ENCODE measurements at places on chromosomes 6 and 20.
A peak's percentile ranks its signal among the peaks of the same experiment; 100 is the strongest.

- DNase-seq = peak; percentile 23
Measured at GRCh38 chr20:23776067-23776771, 25.5 kb upstream of the CST1 start.

- peak; percentile 75 for DNase-seq
Measured at GRCh38 chr6:56399250-56399671, 151.9 kb upstream of the COL21A1 start.

GRCh38 chr6:38057994-38058393, 238.5 kb downstream of the ZFAND3 start:
- DNase-seq = peak; percentile 69

DNA sequence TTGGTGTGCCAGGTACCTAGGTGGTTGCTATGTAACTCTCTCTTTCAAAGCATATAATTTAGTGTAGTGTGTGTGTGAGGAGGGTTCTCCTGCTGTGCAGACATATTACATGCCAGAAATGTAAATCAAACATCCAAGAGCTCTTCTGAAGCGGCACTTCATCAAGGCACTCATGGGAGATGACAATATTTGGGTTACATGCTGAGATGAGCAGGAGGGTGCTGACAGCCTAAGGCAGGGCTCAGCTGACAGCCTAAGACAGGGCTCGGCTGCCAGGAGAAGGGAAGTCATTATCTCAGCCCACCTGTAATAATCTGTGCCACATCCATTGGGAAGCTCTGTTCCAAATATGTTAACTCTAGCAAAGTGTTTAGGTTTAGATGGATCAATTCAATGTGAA, 39.1 kb downstream of the ADGRF5 start:
- no peak for DNase-seq

GRCh38 chr6:170259278-170259677, 31.6 kb downstream of the DLL1 start:
- no peak for DNase-seq

GRCh38 chr6:129644567-129645015, 65.4 kb downstream of the ARHGAP18 start:
- peak; percentile 23 for DNase-seq

DNA sequence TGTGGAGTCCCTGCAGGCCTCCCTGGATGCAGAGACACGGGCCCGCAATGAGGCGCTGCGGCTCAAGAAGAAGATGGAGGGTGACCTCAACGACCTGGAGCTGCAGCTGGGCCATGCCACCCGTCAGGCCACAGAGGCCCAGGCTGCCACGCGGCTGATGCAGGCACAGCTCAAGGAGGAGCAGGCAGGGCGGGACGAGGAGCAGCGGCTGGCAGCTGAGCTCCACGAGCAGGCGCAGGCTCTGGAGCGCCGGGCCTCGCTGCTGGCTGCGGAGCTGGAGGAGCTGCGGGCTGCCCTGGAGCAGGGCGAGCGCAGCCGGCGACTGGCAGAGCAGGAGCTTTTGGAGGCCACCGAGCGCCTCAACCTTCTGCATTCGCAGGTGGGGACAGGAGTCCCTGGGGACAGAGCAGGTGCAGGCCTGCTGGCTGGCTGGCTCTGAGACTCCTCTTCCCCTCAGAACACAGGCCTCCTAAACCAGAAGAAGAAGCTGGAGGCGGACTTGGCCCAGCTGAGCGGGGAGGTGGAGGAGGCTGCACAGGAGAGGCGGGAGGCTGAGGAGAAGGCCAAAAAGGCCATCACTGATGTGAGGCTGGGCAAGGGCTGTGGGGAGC, 44.7 kb downstream of the MYH7B start:
- DNase-seq = no peak

DNA sequence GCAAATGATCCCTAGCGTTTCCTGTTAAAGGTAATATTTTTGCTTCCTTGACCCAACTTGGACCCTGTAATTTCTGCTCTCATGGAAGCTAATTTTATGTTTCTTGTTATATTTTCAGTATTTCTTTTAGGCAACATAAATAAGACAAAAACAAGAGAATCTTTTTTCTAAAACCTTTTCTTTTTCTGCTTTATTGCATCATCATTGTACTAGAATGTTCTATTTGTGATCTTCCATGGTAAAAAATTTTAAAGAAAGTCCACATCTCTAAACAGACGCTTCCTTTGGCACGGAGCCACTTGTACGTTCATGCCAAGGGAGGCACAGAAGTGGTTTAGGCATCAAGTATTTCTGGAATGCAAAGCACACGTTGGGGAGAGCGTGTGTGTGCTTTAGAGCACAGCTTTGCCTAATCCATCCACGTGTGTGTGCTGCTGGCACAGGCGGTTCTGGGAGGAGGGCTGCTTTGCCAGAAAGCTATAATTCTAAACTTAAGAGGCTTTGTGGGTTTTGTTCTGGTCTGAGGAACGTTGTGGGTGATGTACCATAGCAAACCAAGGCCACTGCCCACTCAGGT, 98.3 kb downstream of the SASH1 start:
- DNase-seq = peak; percentile 95

DNA sequence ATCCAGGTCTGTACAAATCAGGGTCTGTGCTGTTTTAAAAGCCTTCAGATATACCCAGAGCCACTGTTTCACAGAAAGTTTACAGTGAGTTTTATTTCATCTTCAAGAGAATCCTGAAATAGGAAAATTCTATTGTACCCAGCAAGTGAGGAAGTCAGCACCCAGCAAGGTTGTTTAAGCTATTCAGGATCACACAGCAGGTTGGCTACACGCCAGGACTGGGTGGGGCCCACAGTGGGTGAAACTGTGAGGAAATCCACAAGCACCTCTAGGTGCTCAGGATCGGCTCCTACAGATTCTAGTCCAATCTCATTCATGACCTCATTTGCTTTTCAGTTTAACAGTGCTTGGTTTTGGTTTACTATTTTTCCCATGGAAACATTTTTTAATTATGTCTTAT, 128.9 kb downstream of the SYNDIG1 start:
- no peak for DNase-seq

DNA sequence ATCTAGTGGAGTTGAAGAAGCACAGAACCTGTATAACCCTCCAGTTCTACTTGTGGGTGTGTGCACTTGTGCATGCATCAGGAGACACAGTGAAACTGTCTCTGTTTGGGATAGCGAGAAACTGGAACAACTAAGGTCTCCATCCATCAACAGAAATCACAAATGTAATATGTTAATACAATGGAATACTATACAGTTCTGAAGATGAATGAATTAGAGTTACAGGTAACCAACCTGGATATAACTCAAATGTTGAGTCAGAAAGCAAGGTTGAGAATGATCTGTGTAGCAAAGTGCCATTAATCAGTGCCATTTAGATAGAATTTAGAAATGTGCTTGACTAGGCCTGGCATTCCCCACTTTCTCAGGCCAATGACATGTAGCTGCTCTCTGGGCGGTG, 4.6 kb upstream of the NSFL1C start:
- DNase-seq = no peak

- DNase-seq = no peak
Measured at GRCh38 chr20:9306521-9306920, 207.9 kb upstream of the LAMP5 start.

DNA sequence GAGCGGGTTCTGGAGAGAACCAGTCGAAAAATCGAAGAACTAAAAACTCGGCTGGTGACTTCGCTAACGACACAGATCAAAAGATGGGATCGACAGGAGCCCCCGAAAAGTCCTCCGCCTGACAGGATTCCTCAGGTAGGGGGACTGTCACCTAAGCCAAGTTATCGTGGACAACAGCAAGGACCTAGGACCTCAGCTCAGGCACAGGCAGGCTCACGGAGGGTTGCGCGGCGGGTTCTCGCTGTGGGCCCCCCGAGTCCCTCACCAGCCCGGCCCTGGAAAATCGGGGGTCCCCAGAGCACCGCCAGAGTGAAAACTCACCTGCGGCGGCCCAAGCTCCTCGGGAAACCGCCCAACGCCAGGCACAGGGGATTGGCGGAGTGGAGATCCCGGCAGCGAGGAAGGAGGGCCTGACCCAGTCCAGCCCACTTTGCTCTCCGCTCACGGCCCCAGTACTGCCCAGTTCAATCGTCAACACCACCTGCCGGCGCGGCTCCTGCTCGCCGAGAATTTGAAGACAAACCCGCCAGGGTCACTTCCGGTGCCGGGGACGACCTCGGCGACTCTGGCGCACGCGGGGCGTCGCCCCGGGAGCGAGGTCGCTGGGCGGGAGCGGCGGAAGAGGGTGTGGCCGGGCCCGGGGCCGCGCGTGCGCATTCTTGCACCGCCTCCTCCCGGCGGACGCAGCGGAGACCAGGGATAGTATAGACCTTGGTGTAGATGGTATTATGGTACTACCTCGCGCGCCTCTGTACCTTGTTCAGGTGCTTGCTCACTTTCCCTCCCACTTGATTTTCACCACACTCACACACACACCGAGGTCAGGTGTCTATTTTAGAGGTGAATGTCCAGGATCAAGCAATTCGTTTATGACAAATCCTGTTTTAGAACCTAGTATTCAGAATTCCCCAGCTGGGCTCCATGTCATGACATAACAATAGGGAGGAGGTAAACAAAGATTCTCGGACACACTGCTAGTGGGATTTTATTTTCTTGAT, at the start of gene KATNA1:
Gene KATNA1 (minus strand): TSS at position 567 of the 998 bp plus-strand sequence. CDS start 10,167 bp downstream, outside the sequence.
- DNase-seq = peak; percentile 95

DNA sequence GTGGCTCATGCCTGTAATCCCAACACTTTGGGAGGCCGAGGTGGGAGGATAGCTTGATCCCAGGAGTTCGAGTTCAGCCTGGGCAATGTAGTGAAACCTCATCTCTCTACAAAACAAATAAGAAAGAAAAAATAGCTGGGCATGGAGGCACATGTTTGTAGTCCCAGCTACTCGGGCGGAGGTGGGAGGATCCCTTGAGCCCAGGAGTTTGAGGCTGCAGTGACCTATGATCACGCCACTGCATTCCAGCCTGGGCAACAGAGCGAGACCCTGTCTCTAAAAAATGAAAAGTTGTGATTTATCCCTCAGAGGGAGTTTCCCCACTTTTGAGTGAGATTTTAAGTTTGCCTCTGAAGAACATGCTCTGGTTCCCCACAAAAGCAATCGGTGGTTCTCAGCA, 17.4 kb upstream of the BMP7 start:
- DNase-seq = no peak

- no peak for DNase-seq
Measured at GRCh38 chr20:1808101-1808500, 87.1 kb upstream of the SIRPA start.

- DNase-seq = no peak
Measured at GRCh38 chr6:114282292-114282691, 60.5 kb downstream of the HS3ST5 start.

DNA sequence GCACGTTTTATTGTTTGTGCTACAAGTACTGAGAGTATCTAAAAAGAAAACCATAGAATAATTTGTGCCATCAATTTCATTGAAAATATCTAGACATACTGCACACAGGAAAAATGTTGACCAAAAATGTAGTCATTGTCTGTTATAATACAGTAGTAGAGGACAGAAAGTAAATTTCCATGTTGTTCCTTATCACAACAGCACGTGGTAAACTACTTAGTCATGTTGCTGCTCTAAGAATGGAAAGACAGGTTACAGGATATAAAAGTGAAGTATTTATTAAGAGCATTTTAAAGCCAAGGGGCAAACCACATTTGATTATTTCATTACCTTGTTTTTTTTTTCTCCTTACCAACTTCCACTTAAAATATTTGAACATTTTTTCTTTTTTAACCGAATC, 89.0 kb upstream of the CEP85L start:
- DNase-seq = peak; percentile 10

DNA sequence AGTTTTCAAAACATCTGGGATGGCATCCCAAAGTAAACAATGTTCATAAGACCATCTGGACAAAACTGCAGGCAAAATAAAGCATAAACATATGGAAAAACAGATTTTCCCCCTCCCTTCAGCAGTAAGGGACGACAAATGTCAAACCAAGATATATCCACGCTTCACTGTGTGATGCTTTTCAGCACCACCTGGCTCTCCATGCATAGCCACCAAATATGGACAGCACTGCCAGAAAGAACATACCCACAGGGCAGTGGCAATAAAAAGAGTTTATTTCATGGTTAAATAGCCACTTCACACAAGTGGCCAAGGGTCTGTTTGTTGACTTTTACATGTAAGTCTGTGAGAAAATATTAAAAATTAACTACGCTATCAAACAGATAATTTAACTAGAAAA, 23.1 kb downstream of the USP45 start:
- no peak for DNase-seq

- peak; percentile 74 for DNase-seq
Measured at GRCh38 chr6:117206944-117207687, 58.2 kb upstream of the VGLL2 start.

DNA sequence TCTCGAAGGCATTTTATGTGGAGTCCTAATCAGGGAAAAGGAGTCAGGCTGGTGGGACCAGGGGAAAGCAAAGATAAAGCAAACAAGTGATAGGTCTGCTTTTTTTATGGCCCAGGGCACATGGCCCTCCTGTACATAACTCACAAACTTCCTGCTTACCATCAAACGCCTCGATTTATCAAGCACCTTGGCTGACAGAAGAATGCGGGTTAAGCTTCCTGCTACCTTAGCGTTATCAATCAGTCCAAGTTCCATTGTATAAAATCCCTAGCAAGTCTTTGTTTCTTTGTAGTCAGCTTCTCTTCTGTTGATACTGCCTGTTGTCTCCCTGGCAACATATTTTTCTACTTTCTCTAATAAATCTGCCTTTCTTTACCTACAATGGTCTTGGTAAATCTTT, 4.1 kb upstream of the TRIM27 start:
- DNase-seq = no peak

- peak; percentile 16 for DNase-seq
Measured at GRCh38 chr20:44409132-44409600, 53.7 kb downstream of the HNF4A start.

DNA sequence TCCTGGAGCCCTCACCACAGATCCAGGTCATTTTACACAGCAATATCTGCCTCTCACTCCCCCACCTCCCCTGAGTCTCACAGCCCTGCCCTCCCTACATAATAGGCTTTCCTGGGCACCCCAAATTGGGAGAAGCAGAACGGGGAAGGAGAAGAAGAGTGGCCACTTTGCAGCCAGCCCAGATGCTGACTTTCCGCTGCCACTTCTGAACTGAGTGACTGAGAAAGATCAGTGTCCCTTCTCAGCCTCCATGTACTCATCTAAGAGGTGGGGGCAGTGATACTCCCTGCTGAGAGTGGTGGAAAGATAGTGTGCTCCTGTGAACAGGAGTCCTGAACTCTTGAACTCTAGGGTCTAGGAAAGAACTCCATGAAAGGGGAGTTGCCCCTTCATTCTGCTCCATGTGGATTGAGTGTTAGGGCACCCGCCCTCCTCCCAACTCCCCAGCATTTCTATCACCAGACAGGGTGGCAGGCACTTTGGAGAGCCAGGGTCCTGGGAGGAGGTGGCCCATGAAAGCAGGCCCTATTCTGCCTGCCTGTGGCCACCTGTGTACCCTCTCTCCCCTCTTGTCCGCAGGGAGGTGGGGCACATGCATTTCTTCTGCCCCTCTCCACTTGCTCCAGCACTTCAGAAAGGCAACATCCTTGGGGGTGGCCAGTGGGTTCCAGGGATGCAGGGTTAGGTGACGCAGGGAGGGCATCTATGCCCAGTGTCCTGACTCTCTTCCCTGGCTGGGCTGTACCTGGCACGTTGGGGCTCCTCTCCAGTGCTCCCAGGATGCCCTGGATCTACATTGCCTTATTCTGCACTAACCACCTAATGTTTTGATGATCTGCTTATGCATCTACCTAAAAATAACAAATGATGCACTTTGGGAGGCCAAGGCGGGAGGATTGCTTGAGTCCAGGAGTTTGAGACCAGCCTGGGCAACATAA, 38.3 kb upstream of the MRPS18A start:
- no peak for DNase-seq

GRCh38 chr6:158073776-158074175, 92.1 kb downstream of the SYNJ2 start:
- no peak for DNase-seq

GRCh38 chr20:57006411-57007170, 259.9 kb downstream of the BMP7 start:
- DNase-seq = peak; percentile 66

GRCh38 chr20:33372993-33373441, 28.3 kb downstream of the CDK5RAP1 start:
- peak; percentile 53 for DNase-seq

- no peak for DNase-seq
Measured at GRCh38 chr6:54601600-54602300, 244.8 kb upstream of the FAM83B start.
